ENCODE measurements at places on chromosomes 7 and 10. TPM values are rescaled to one million over a fixed set of nuclear protein-coding genes. Genes with fewer than 3 reads are reported as not detected.

DNA sequence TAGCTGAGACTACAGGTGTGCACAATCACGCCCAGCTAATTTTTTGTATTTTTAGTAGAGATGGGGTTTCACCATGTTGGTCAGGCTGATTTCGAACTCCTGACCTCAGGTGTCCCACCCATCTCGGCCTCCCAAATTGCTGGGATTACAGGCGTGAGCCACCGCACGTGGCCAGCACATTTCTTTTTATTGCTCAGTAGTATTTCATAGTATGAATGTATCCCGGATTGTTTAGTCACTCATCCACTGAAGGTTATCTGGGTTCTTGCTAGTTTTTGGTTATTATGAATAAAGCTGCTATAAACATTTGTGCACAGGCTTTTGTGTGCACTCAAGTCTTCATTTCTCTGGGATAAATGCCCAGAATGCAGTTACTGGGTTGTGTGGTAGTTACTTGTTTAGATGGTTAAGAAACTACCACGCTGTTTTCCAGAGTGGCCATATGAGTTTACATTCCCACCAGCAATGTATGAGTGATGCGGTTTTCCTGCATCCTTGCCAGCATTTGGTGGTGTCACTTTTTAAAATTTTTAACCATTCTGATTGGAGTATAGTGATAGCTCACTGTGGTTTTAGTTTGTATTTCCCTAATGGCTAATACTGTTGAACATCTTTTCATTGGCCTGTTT, 275.8 kb upstream of the LYZL1 start:
- no peak for DNase-seq

GRCh38 chr10:123449234-123449962, 216.8 kb upstream of the GPR26 start:
- DNase-seq = no peak

GRCh38 chr10:24603333-24603732, 120.4 kb downstream of the ARHGAP21 start:
- DNase-seq = no peak

DNA sequence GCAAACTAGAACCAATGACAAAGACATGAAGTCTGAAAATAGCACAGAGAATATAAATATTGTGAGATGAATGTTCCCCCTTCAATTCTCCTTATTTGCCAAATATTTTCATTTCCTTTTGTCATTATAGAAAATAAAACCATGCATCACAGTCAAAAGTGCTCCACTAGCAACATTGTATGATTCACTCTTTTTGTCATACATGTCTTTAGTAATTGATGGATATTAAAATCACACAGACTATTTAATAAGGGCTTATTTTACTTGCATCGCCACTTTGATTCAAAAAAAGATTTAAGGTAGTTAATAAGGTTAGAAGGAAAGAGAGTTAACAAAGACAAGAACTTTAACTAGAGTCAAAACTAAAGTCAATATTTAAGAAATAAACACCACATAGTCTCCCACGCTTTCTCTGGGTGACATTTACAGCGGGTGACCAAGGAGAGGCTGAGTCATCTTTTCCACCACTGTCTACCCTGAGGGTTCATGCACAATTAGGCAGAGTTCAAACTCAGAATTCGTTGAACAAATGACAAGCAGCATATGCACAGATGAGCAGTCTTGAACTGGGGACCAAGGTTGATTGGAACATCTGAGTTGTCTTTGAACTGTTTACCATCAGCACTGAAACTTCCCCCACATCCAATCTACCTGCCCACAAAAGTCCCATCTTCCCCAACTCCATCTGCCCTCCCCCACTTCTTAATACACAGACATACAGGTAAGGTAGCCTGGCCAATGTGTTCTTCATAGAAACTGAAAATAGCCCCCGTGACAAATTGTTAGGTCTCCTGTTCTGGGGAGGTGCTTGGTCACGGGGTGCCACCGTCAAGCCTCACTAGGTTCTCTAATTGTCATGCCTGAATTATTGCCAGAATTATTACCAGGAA, 42.5 kb downstream of the C7orf25 start:
- no peak for DNase-seq

GRCh38 chr10:47347303-47347675, 874 bp upstream of the RBP3 start:
- DNase-seq = no peak

DNA sequence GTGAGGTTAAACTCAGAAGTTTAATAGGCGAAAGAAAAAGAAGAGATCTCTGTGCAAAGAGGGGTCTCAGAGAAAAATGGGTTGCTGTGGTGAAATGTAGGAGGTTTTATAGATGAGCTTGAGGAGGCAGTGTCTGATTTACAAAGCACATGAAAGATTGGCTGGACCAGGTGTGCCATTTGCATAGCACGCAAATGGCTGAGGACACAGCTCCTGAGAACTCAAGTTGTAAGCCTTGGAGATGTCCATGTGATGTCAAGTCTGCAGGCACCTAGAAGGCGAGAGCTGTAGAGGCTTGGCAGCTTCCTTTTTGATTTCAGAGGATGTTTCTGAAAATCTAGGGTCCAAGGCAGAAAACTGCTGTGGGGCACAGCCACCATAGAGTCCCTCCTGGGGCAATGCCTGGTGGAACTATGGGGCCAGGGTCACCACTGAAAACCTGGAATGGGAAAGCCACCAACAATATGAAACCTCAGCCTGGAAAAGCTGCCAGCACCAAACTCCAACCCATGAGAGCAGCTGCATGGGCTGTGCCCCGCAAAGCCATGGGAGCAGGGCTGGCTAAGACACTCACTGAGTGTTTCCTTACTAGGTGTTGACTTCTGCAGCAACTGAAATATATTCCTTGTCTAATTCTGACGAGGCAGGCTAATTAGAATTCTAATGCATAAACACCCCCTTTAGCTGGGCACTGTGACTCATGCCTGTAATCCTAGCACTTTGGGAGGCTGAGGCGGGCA, 96.9 kb upstream of the TNS3 start:
- DNase-seq = no peak

DNA sequence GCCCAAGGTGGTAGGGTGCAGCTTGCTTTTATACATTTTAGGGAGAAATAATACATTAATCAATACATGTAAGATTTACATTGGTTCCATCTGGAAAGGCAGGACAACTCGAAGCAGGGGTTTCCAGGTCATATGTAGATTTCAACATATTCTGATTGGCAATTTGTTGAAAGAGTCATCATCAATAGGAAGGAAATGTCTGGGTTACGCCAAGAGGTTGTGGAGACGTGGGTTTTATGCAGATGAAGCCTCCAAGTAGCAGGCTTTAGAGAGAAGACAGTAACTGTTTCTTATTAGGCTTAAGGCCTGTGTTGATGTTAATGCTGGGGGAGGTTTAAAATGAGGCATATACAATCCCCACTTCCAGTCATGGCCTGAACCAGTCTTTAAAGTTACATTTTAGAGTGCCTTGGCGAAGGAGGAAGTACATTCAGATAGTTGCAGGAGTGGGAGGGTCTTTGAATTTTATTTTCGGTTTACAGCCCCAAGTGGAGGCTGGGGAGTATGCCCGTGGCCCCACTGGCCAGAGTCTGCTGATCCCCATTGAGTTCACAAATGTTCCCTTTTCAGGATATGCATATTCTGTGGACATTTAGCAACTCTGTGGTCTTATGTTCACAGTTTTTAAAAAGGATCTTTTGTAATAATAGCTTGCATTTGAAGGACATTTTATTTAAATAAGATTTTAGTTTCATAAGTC, 166.0 kb upstream of the GDF10 start:
- no peak for DNase-seq

DNA sequence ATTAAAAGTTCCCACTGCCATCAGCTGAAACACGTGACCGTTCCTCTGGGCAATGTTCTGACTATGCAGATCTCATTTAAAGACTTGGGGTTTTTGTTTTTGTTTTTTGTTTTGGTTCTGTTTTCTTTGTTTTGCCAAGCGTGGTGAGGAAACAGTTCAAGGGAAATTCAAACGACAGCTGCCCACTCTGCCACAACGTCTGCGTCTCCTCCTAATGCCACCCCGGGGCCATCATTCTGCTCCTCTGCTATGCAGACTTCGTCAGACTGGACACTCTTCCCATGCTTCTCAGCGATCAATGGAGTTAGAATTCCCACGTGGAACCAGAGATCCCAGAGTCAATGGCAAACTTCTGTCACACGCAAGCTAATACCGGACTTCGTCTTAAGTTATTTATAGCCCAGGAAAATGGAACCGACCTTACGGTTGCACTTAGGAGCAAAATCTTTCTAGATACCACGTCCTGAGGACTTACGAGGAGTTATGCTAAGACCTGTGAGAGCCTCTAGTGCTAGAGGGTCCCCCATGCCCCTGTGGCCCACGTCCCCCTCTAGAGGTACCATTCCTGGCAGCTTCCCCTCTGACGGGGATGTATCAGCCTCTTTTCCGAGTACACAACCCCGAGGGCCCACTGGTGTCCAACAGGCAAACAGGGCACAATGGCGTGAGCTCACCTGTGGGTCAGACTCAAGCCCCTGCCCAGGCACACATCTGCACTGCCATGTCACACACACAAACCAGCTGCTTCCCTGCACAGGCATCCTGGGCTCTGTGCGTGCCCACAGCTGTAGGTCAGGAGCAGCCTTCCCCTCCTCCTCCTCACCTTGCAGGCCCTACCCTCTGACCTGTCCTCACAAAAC, 24.4 kb downstream of the EBF3 start:
- DNase-seq = no peak

Gene IKZF1
- polyA plus RNA-seq = 1.3 TPM

Gene INPP5F
- polyA plus RNA-seq = 72.9 TPM

Gene WDFY4
- polyA plus RNA-seq = 2.1 TPM

Gene TAS2R41
- not detected for polyA plus RNA-seq

Gene ADCY1
- 3.1 TPM for polyA plus RNA-seq

Gene NEUROD6
- polyA plus RNA-seq = not detected

All from left kidney (tissue), 8 donors.